ENCODE measurements at places on chromosomes 4 and X. TPM values are rescaled to one million over a fixed set of nuclear protein-coding genes. Genes with fewer than 3 reads are reported as not detected.
A peak's percentile ranks its signal among the peaks of the same experiment; 100 is the strongest.

The P2RY4 gene
- total RNA-seq: not detected

DNA sequence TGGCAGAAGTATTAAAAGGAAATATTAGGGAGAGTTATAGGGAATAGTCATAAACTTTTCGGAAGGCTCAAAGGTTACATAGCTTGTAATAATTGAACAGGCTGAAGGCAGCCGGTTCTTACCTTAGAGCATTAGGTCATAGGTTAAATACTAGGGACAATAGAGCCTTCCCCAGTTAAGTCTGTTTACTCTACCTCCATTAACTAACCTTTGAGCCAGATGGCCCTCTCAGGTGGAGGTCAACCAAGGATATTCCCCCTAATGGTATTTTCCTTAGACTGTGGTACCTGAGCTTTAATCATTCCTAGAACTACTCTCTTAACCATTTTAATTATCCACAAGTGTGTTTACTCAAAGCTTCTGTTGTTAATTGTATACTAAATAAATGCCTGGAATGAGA, 920.9 kb upstream of the PABPC4L start:
- H3K27me3 ChIP-seq: no peaks in the 10 kb centered on the region
- H3K4me1 ChIP-seq: no peaks in the 10 kb centered on the region
- no peaks in the 10 kb centered on the region for H3K36me3 ChIP-seq
- no peak for DNase-seq
- H3K27ac ChIP-seq: no peak overlapping the region

GRCh38 chr4:102399021-102399420, 53.7 kb upstream of the SLC39A8 start:
- H3K4me1 ChIP-seq: peaks cover 3% of the 10 kb centered on the region
- no peak for DNase-seq
- no peaks in the 10 kb centered on the region for H3K36me3 ChIP-seq
- no peak overlapping the region for H3K4me3 ChIP-seq
- no peaks in the 10 kb centered on the region for H3K27me3 ChIP-seq

DNA sequence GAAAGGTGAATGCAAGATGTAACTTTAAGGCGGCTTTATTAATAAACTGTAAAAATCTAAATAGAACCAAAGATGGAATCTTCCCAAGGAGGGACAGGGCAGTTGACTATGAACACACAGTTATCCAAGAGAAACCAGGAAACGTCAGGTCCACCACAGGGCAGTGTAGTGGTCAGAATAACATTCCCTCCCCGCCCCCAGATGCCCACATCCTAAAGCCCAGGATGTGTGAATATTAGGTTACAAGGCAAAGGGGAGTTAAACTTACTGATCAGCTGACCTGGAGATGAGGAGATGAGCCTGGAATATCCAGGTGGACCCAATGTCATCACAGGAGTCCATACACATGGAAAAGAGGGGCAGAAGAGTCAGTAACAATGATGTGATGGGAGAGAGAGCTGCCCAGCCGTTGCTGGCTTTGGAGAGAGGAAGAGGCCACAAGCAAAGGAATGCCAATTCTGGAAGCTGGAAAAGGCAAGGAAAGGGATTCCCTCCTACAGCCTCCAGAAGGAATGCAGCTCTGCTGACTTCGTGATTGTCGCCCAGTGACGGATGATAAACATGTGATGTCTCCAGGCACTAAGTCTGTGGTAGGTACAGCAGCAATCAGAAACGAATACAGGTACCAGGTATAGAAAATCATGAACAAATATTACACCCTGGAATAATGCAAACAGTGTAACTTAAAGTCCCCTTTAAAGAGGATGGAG, 5.2 kb downstream of the SH3KBP1 start:
- no peak for DNase-seq
- H3K27ac ChIP-seq: no peak overlapping the region
- no peaks in the 10 kb centered on the region for H3K4me1 ChIP-seq

DNA sequence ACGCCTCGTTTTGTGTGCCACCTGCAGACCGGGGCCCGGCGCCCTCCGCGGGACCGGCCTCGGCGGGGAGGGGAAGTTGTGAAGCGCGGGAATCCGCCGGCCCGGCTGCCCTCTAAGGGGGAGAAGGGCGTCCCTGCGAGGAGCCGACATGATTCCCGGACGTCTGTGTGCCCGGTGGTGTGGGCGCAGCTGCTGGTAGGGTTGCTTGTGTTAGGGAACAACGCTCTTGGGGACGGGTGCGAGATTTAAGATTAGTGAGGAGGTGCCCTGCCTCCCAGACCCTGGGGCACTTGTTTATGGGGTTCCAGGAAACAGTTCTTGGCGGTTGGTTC, 627 bp downstream of the CDKN2AIP start:
- H3K27me3 ChIP-seq: no peaks in the 10 kb centered on the region
- peaks cover 18% of the 10 kb centered on the region for H3K4me1 ChIP-seq
- peak overlapping the region; percentile 78 for H3K4me3 ChIP-seq

DNA sequence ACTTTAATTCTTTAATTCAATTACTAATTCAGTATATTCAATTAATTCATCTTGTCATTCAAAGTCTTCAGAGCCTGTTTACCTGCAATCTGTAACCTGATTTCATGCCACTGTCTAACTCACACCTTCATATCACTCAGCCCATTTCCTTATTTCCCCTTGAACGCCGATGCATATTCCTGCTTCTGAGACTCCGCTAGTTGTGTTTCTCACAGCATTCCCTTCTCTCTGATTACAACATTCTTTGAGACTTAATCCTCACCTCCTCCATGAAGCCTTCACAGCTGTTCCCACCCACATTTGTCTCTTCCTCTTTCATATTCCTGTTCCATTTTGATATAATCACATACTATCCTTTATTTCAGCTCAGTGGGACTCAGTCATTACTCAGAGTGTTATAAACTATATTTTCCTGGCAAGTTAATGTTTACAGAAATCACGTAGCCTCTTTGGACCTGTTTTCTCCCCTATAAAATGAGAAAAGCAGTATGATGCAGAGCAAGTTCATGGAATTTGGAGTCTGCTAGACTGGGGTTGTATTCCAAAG, 69.0 kb downstream of the MAP9 start:
- no peak for DNase-seq
- H3K27me3 ChIP-seq: no peaks in the 10 kb centered on the region
- H3K4me1 ChIP-seq: no peaks in the 10 kb centered on the region
- no peak overlapping the region for H3K27ac ChIP-seq
- no peak overlapping the region for H3K4me3 ChIP-seq
- no peaks in the 10 kb centered on the region for H3K36me3 ChIP-seq

- peak; percentile 75 for DNase-seq
- H3K4me3 ChIP-seq: no peak overlapping the region
- peaks cover 45% of the 10 kb centered on the region for H3K4me1 ChIP-seq
- H3K36me3 ChIP-seq: no peaks in the 10 kb centered on the region
Observed at GRCh38 chr4:184441461-184442313, 32.7 kb downstream of the IRF2 start.

DNA sequence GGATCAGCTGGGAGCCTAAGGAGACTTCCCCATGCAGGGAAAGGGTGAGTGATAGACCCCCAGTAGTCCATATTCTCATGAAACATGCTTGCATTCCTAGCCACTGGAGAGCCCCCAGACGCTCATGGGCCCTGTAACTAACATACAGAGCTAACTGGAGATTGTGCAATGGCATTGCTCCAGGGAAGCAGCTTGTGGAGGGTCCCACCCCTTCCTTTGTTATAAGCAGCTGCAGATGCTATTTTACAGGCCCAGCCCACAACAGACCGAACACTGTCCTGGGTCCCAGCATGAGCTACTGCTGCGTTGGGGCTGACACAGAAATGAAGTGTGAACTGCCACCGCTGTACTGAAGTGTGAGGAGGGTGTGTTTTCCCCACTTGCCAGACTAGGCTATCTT, 1465.7 kb upstream of the DIAPH2 start:
- H3K36me3 ChIP-seq: no peaks in the 10 kb centered on the region
- no peaks in the 10 kb centered on the region for H3K4me1 ChIP-seq
- DNase-seq: no peak
- H3K27me3 ChIP-seq: no peaks in the 10 kb centered on the region

Data from A673 (cell line).